ENCODE measurements at places on chromosomes 7 and 10. TPM values are rescaled to one million over a fixed set of nuclear protein-coding genes. Genes with fewer than 3 reads are reported as not detected.

DNA sequence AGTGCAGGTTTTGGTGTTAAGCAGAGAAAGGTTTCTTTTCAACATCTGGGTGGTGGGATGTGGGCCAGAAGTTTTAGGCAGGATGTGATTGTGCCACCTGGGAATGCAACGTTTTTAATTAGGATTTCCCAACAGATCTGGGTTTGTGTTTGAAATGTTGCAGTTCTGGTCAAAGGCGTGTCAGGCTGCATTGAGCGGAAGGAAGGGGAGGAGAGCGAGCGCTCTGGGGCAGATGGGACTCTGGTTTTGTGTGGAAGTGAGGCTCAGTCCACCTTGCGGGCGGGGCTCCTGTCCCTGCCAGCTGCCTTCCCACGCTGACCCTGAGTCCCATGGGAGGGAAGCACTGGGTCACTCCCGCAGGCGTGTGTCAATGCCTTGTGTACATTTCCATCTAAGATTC, 767.7 kb downstream of the KCNMA1 start:
- H3K4me3 ChIP-seq, result no peak overlapping the region
- DNase-seq, result no peak
- peaks cover 5% of the 10 kb centered on the region for H3K4me1 ChIP-seq
- no peaks in the 10 kb centered on the region for H3K36me3 ChIP-seq
- no peaks in the 10 kb centered on the region for H3K27me3 ChIP-seq

DNA sequence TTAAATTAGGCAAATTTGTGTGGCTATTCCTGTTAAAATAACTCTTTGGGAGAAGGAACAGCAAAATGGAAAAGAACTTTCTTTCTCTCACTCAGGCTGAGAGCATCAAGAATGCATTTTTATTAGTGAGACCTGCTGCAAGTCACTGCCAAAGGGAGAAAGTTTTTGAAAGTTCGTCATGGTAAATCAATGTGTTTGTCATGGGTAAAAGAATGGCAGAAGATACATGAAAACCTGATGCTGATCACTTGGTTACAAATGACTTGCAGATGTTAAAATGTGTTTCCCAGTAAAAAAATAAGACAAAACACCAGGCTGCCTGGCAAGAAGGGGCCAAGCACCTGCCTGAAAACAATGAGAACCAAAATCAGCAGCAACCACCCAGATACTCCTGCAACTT, 484.7 kb upstream of the NRP1 start:
- H3K27ac ChIP-seq, result no peak overlapping the region
- H3K36me3 ChIP-seq, result no peaks in the 10 kb centered on the region
- no peak for DNase-seq
- no peak overlapping the region for H3K4me3 ChIP-seq

DNA sequence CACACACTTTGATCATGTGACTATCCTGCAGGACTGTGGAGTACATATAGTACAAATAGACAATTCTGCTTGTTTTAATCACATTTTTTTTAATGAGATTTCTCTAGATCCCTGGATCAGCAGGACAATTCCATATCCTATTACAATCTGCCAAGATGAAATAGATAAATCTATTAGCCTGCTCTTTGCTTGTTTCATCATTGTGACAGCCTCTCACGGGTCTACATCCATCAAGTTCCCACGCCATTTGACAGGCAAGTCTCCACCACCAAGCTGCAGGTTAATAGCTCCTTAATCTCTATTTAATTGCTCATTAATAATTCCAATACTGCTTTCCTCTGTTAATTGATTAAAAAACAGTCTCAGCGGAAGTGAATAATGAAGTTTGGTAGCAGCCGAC, 671.5 kb downstream of the CCSER2 start:
- DNase-seq, result no peak
- no peaks in the 10 kb centered on the region for H3K4me1 ChIP-seq
- no peaks in the 10 kb centered on the region for H3K36me3 ChIP-seq
- H3K27ac ChIP-seq, result no peak overlapping the region
- no peak overlapping the region for H3K4me3 ChIP-seq

GRCh38 chr10:80472234-80473095, 18.4 kb downstream of the TSPAN14 start:
- peaks cover 34% of the 10 kb centered on the region for H3K36me3 ChIP-seq
- H3K27me3 ChIP-seq, result no peaks in the 10 kb centered on the region
- H3K27ac ChIP-seq, result peak overlapping the region; percentile 85
- no peak for DNase-seq
- peaks cover 7% of the 10 kb centered on the region for H3K4me1 ChIP-seq
- no peak overlapping the region for H3K4me3 ChIP-seq

DENND2A gene
- total RNA-seq, result 32.4 TPM
